ENCODE measurements at places on chromosomes 11 and 22.
A peak's percentile ranks its signal among the peaks of the same experiment; 100 is the strongest.

GRCh38 chr11:2377511-2378443 is 667 bp downstream of the CD81 start:
- no peak for DNase-seq

DNA sequence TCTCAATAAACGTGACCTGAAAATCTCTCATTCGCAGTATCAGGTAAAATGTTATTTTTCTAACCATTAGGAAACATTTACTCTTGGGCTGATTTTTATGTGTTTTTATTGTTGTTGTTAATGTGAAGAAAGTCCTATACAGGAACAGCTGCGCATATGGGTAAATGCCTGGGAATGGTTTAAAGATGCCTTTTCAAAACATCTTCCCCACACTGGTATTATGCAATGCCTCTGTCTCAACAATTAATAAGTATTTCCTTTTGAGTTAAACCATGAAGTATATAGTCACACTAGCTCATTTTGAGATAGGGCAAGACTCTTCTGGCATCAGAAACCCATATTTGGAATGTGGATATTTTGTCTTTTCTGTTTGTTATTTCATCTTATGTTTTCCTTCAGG is 13.7 kb upstream of the LIN7C start:
- no peak for DNase-seq

GRCh38 chr22:22929381-22930221 is 42.0 kb downstream of the IGLL5 start:
- DNase-seq, result no peak

DNA sequence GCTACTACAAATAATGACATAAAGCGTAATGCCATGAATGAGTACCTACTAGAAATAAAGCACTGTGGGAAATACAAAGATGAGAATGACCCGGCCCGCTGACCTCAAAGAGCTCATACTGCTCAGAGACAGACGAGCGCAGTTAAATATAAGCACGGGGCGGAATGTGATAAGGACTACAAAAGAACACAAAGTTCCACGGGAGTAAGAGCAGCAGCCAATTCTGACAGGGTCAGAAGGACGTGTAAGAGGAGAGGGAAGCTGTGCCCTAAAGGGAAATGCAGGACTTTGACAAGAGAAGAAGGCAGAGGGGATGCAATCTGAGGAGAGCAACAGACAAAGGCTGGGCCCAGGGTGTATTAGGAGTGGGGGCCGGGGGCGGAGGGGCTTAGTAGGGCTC is 314.6 kb downstream of the LARGE1 start:
- DNase-seq, result no peak

GRCh38 chr22:22769434-22770279 is 118.0 kb upstream of the IGLL5 start:
- no peak for DNase-seq

- DNase-seq, result no peak
These were observed 161.5 kb downstream of the CACNA1I start for GRCh38 chr22:39731881-39732555.

DNA sequence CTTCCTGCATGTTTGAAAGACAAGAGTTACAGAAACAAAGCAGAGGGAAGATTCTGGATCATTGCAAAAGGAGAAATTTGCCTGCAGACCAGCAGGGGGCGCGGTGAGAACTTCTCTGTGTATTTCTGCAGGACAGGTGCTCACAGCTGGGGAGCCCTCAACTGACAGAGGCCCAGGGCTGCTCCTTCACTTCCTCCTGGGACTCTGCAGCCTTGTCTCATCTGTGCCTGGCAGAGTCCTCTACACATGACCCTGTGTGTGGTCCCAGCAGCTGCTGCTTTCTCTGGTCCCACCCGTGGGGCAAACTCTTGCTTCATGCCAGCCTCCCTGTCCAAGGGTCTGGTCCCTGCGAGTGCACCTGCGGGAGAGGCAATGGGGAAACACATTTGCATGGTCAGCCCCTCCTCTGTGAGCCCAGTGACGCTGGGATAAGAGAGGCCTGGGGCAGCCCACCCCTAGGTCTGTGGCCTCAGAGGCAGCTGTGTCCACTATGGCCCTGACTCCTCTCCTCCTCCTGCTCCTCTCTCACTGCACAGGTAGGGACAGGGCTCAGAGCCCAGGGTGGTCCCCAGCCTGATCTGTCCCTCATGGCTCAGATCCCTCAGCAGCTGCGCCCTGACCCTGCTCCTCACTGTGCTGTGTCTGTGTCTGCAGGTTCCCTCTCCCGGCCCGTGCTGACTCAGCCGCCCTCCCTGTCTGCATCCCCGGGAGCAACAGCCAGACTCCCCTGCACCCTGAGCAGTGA is 43.2 kb upstream of the VPREB1 start:
- DNase-seq, result no peak

- DNase-seq, result no peak
These were observed 36.2 kb upstream of the BRSK2 start for GRCh38 chr11:1353383-1354124.

DNA sequence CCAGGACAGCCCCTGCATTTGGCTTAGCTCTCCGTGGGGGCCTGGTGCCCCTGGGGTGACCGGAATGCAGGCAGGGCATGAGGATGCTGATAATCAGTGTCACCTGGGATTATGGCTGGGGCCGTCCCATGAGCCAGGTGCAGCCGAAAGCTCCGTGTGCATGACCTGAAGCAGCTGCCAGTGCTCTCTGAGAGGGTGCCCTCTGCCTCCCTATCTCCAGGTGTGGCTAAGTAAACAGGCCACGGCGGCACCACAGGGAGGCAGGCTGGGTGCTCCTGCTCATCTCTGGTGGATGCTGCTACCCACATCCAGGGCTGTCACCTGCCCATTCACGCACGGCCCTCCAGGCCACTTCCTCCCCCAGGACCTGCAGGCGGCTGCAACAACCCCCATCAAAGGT is 29.8 kb downstream of the DUSP8 start:
- DNase-seq, result no peak

DNA sequence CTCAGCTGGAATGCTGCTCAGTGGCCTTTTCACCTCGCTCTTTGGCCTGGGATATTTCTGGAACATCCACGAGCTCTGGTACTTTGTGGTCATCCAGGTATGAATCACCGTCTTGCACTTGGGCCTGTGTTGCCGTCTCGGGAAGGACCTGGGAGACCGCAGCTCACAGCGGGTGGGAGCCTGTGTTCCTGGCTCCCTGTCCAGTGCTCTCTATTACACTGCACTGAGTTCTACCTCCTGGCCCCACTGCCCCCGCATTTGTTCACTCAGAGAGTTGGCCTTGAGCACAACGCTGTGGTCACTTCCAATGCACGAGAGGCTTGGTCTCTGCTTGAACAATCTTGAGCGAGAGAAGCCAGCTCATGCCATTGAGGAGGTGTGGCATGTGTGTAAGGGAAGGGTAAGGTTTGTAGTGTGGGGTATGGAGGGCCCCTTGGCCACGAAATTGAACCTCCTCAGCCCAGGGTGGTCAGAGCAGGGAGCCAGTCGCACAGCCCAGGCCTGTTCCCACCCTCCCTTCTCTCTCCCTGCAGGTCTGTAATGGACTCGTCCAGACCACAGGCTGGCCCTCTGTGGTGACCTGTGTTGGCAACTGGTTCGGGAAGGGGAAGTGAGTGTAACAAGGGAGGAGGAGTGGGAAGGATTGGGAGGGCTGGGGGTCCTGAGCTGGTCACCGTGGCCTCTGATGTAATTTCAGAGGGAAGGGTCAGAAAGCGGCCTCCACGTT is 16.2 kb downstream of the SLC37A2 start:
- DNase-seq, result no peak

GRCh38 chr11:45929486-45930030 is 7.1 kb downstream of the LARGE2 start:
- no peak for DNase-seq

- DNase-seq, result no peak
These were observed 7.8 kb downstream of the TRIOBP start for GRCh38 chr22:37704645-37705044.

DNA sequence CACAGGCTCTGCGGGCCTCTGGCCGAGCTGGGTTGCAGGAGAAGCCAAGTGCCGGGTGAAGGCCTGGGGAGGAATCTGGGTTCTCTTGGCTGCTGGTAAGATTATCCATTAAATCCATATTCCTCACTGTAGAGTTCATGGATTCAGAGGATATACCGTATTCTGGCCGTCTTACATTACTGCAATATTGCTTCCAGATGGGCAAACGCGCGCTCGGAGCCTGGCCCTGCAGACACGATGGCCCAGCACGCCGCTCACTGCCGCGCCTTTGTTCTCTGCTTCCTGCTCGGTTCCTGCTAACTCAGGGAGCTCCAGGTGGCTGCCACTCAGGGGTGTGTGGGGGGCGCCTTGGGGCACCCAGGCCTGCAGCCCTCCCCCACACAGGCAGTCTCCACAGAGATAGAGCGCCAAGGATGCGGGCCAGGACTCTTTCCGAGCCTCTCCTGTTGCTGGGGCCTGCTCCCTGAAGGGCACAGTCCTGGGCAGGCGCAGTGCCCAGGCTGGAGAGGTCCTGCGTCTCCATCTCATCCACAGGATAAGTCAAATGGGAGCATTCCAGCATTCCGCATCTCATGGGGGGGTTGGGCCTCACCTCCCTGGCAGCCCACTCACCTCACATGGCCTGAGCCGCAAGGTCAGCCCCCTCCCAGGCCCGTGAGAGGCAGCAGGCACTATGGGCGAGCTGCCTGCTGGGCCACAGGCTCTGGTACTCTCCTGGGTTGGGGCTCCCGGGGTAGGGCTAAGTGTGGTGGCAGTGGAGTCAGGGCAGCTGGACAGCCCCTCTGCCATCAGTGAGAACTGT is 14.1 kb upstream of the KCNQ1OT1 start:
- no peak for DNase-seq

DNA sequence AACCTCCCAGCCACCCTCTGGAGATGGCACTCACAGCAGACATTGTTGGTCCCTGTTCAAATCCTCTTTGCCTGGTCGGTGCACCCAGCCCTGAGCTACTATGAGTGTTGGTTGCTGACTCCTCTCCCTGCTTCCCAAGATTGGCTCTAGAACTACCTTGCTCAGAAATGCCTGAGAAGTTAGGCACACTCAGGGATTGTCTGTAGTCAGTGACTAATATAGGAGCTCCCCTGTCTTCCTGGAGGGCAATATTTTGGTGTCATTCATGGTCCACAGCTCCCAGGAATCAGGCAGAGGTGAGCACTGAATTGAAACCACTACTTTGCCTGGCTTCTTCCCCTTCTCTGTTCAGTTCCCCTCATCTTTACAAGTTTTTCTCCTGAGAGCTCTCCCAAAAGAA is 325.9 kb downstream of the MIAT start:
- DNase-seq, result no peak

- no peak for DNase-seq
These were observed 9.6 kb downstream of the PNPLA5 start for GRCh38 chr22:43882122-43882767.

- no peak for DNase-seq
These were observed 43.0 kb downstream of the MMP20 start for GRCh38 chr11:102582140-102582539.

GRCh38 chr22:49754696-49755630 is 72.7 kb downstream of the BRD1 start:
- no peak for DNase-seq

- no peak for DNase-seq
These were observed 81.0 kb upstream of the FGF3 start for GRCh38 chr11:69899957-69900821.

GRCh38 chr11:129866311-129866710 is 29.1 kb downstream of the NFRKB start:
- no peak for DNase-seq

DNA sequence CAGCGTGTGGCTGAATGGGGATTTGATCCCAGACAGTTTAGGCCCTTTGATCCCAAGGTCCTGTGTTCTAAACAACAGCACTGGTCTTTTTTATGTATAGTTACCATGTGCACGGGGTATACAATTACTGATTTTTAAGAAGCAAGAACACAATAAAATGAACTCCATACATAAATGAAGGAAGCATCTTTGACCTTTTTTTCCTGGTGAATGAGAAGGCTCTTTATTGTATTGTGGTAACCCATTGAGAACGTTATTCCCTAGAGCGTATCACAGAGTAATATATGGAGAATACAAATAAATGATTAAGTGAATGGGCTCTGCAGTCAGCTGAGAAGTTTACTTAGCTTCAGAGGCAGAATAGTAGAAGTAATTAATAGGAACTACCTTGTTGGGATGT is 563.6 kb downstream of the NTM start:
- no peak for DNase-seq

DNA sequence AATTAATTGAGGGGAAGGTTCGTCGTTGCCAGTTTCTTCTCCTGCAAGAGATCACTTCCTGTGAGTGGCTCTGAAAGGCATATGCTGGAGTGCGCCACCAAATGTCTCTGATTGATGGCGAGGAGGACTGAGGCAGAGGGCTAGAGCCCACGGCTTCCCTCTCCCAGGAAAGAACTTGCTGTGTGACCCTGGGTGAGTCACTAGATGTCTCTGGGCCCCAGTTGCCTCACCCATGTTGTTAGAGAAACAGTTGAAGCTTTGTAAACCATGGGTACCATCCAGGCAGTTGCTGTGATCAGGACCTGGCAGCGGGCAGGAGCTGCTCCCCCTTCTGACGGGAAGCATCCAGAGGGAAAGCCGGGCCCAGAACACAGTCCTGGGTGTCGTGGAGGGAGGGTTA is 3.2 kb downstream of the ABCG4 start:
- DNase-seq, result no peak

GRCh38 chr11:11379661-11380060 is 26.6 kb upstream of the CSNK2A3 start:
- DNase-seq, result no peak

GRCh38 chr22:49763138-49763537 is 64.5 kb downstream of the BRD1 start:
- DNase-seq, result no peak

DNA sequence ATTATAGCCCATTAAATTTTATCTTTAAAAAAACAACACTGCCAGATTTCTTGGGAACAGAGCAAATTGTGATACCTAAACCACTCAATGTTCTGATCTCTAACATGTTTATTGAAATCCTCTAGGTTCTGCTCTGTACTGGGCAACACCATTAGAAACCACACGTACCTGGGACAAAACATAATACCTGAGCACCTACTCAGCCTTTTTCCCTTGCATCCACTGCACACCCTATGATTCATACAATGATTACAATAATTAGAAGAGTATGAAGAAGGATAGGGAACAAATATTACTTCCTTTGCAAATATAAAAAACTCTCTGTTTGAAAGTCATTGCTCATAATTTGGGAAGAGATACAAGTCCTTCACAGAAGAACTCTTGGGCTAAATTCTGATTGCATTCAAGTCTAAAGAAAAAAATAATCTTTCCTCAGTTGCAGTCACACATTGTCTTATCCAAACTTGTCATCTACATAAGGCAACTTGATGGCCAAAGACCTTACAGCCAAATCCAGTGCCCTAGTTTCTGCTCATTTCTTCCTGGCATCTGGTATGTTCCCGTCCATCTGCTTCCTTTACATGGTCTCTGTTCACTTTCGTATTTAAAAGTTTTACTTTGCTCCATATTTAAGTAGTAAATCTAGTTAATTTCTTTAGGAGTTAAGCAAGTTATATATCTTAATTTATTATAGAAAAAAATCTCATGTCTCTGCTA is 407.4 kb downstream of the LRRC4C start:
- DNase-seq, result no peak

GRCh38 chr11:119551420-119552105 is 128.6 kb upstream of the THY1 start:
- no peak for DNase-seq

DNA sequence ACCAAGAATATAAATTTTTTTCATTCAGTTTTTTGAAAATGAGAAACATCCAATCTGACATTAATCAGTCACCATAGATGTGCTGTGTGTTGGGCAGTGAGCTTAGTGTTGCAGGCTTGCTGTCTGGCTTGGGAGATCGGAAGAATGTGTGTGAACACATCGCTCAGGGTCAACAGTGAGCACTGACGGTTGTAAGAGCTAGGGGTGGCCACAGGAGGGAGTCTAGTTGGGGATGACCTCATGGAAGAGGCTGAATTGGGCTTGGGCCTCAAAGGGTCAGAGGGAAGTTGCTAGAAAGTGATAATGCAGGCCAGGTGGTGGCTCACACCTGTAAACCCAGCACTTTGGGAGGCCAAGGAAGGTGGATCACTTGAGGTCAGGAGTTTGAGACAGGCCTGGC is 375.4 kb downstream of the DDX10 start:
- peak; percentile 13 for DNase-seq
